Activated CD8-positive, alpha-beta memory T cell treated with anti-CD3 and anti-CD28 coated beads, Interleukin-2, amount 10 ng/mL, durations not matched to agents 7 days and 5 days (primary cell): ENCODE measurements at places on chromosomes 5 and 9. TPM values are rescaled to one million over a fixed set of nuclear protein-coding genes. Genes with fewer than 3 reads are reported as not detected.

The FBP1 gene
- total RNA-seq = 0.30 TPM

DNA sequence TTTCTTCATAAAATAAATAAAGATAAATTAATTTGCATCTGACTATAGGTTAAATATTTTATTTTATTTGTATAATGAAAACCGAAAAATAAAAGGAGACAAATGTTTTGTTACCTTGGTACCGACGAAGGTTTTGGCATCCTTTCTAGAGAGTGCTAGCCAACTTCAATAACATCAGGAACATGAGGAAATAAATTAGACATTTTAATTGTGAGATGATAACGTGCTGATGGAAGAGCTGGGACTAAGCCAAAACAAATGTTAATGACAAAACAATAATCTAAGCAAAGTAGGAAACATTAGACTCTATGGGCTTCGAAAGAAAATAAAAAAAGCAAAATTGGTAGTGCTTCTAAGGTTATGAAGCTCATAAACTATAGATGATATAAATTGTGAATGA is 201.0 kb downstream of the IRX2 start:
- no peak overlapping the region for H3K4me3 ChIP-seq
- H3K27me3 ChIP-seq = no peaks in the 10 kb centered on the region

DNA sequence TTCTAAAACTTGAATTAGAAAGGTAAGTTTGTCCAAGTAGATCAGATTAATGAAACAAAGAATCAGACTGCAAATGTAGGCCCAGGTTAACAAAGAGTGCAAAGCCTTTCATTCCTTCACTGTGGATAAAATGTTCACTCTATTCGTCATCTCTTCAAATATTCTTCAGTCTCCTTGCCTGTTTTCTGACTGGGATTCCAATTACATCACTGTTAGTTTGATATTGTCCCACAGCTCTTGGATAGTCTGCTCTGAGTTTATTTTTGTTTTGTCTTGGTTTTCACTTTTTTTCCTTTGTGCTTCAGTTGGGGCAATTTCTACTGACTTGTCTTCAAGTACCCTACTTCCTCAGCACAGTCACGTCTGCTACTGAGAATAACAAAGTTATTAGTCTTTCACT is 38.5 kb upstream of the GZMA start:
- peaks cover 75% of the 10 kb centered on the region for H3K4me1 ChIP-seq
- peaks cover 42% of the 10 kb centered on the region for H3K36me3 ChIP-seq
- no peak overlapping the region for H3K4me3 ChIP-seq
- no peaks in the 10 kb centered on the region for H3K27me3 ChIP-seq

GRCh38 chr9:83691492-83691891 is 16.3 kb downstream of the UBQLN1 start:
- peaks cover 45% of the 10 kb centered on the region for H3K4me1 ChIP-seq
- DNase-seq = no peak
- H3K27me3 ChIP-seq = no peaks in the 10 kb centered on the region
- H3K27ac ChIP-seq = no peak overlapping the region
- H3K36me3 ChIP-seq = peaks cover 12% of the 10 kb centered on the region

The DEPDC1B gene
- total RNA-seq = 35.3 TPM

DNA sequence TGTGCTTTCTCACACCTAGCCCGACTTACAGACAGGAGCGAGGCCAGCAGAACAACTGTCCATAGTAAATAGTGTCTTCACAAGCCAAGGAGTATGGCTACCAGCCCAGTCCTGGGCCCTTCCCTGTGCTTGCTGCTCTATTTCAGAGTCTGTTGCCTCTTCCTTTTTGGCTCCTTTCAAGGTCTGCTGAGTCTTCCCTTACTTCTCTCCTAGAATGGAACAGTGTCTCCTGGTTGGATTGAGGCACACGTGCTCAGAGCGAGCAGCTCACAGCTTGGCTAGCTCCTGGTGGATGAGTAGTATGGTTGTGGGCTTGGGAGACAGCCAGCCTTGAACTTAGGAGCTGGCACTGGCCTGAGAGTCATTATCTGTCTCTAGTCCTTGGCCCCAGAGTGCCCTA is 72.8 kb downstream of the TLE4 start:
- peaks cover 36% of the 10 kb centered on the region for H3K36me3 ChIP-seq
- H3K4me3 ChIP-seq = no peak overlapping the region
- no peak overlapping the region for H3K27ac ChIP-seq
- no peak for DNase-seq
- no peaks in the 10 kb centered on the region for H3K27me3 ChIP-seq

The ACTBL2 gene
- not detected for total RNA-seq
